Colonic mucosa (tissue), 4 donors: ENCODE measurements at places on chromosomes 16 and 17.
A peak's percentile ranks its signal among the peaks of the same experiment; 100 is the strongest.

- H3K27me3 ChIP-seq, result no peaks in the 10 kb centered on the region
- H3K4me1 ChIP-seq, result no peaks in the 10 kb centered on the region
- H3K36me3 ChIP-seq, result no peaks in the 10 kb centered on the region
- no peak overlapping the region for H3K27ac ChIP-seq
These were observed 831 bp upstream of the RCVRN start for GRCh38 chr17:9905902-9906301.

DNA sequence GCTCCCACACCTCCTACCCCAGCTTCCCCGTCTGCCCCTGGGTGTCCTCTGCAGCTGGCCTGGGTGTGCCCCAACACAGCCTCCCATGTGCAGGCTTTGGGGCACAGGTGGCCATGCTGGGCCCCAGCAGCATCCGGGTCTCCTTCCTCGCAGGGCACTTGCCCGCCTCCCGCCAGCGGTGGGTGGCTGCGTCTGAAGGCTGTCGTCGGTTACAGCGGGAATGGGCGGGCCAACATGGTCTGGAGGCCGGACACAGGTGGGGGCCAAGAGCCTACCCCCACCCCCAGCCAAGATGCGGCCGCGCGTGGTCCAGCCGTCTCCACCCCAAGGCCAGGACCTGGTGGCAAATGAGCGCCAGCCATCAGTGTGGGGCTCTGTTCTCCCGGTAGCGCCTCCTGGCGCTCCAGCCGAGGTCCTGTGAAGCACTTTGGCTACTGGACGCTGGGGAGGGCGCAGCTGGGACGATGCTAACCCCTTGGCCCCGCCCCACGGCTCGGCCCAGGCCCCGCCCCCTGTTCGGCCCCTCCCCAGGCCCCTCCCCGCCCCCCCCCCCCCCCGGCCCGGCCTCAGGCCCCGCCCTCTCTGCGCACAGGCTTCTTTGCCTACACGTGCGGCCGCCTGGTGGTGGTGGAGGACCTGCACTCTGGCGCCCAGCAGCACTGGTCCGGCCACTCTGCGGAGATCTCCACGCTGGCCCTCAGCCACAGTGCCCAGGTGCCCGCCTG, 7.3 kb upstream of the RHOT2 start:
- H3K27me3 ChIP-seq, result no peaks in the 10 kb centered on the region
- no peaks in the 10 kb centered on the region for H3K36me3 ChIP-seq
- H3K4me1 ChIP-seq, result peaks cover 11% of the 10 kb centered on the region
- H3K4me3 ChIP-seq, result peak overlapping the region; percentile 16

GRCh38 chr17:76714822-76715495, 4.2 kb upstream of the MXRA7 start:
- peaks cover 23% of the 10 kb centered on the region for H3K36me3 ChIP-seq
- peak; percentile 83 for DNase-seq
- H3K27me3 ChIP-seq, result no peaks in the 10 kb centered on the region
- H3K27ac ChIP-seq, result peak overlapping the region; percentile 33

GRCh38 chr16:7408700-7409365, 76.2 kb downstream of the RBFOX1 start:
- no peaks in the 10 kb centered on the region for H3K36me3 ChIP-seq
- H3K4me1 ChIP-seq, result no peaks in the 10 kb centered on the region
- no peaks in the 10 kb centered on the region for H3K27me3 ChIP-seq
- H3K4me3 ChIP-seq, result no peak overlapping the region
- no peak overlapping the region for H3K27ac ChIP-seq
- no peak for DNase-seq

DNA sequence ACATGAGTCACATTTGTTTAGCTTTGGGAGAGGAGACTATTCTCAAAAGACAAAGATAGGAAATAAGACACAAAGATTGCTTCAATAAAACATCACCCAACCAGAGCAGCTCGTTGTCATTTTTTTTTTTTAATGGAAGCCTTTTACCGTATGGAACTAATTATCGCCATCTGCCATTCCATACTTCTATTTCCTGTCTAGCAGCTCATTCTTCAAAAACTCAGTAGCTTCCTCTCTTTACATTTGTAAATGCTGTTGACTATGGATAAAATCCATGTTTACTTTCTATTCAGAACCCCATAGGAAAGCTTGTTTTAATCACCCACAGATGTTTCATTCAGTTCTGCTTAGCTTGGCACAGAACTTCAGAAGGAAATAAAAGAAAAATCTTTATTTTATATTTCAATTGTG, 110.0 kb upstream of the PSMD7 start:
- no peak overlapping the region for H3K4me3 ChIP-seq
- no peak for DNase-seq
- no peaks in the 10 kb centered on the region for H3K36me3 ChIP-seq
